Activated CD4-positive, alpha-beta T cell treated with anti-CD3 and anti-CD28 coated beads, Interleukin-2, amount 50 U/mL, for 48 hours (primary cell): ENCODE measurements at places on chromosomes 5 and 9.

GRCh38 chr9:122364117-122364782 lies 6.6 kb upstream of the PTGS1 start:
- DNase-seq = no peak

- no peak for DNase-seq
Observed at GRCh38 chr5:126650463-126650862, 49.7 kb downstream of the PHAX start.

DNA sequence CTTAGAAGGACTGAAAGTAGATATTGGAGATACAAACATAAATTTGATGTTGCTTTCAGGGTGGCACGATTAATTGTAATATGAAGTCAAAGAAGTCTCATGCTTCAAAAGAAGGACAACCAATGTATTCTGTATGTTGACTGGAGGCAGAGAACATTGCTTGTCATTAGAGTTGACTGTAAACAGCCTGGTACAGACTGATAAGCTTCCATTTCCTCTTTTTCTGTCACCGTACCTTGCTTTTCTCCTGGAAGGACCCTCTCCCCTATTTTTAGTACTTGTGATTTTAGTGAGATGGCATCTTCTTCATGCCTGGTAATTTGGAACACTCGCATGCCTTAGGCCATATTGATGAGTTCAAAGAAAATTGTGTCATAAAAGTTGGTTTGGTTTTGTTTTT lies 809.4 kb downstream of the PRELID2 start:
- DNase-seq = no peak

DNA sequence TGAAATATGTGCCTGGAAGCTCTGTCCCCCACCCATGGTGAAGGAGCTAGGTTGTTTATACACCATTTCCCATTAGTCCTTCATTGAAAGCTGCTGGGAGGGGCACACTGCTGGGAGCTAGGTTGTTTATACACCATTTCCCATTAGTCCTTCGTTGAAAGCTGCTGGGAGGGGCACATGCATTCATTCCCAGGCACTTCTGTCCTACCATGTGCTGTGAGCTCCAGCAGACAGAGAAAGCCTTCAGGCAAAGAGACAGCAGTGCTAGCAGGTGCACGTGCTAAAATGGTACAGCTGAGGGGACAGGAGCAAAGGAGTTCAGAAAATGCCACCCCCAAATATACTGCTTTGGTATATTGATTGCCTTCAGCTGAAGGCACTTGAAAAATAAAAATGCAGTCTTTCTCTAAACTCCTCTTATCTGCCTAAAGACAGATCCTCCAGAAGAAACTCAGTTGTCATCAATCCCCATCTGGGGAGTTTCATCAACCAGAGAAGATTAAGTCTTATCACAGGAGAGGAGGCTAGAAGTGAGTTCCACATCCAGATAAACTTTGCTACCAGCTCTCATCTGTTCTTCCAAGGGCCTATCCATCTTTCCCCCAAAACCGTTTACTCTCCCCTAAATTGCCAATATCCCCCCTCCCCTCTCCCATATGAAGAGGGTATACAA lies 27.7 kb upstream of the DAPK1 start:
- DNase-seq = no peak

DNA sequence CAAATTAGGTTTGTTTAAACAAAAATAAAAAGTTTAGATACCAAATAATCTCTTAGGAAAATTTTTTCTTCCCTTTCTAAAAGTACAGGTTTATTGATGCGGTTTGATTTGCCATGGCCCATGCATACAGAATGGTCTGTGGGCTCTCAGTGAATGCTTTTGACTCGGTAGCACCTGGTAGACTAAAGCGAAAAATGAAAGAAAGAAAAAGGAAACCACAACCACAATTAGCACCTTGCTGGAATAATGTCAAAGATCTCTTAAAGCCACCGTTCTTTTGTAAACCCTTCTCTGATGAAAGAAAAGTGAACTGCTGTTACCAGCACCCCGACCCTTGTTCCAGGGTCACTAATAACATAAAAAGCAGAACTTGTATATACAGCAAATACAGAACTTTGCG lies 157.9 kb downstream of the NFIB start:
- no peak for DNase-seq
